Fibroblast of skin of scalp (primary cell): ENCODE measurements at places on chromosomes 2 and 18.
A peak's percentile ranks its signal among the peaks of the same experiment; 100 is the strongest.

GRCh38 chr2:56130463-56131070, 53.2 kb upstream of the CCDC85A start:
- peak; percentile 39 for DNase-seq

DNA sequence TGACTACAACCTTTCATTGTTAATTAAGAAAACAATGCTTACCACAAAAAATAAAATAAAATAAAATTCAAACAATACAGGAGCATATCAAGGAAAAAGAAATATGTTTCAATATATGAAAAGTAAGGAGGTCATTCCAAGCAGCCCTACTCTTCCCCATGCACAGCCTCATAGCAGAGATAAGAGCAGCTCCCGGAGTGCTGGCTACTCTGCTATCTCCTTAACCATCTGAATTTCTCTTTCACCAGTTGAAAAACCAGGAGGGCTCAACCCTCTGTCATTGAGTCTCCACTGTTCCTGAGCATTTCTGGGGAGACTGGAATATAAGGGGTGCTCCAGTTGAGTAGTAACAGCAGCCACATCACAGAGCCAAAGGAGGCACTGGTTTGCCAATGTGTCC, 201.4 kb downstream of the TCF4 start:
- DNase-seq = no peak

- DNase-seq = peak; percentile 82
Measured at GRCh38 chr2:118003396-118003824, 10.5 kb downstream of the CCDC93 start.

GRCh38 chr2:4265936-4266335, 562.6 kb downstream of the DCDC2C start:
- no peak for DNase-seq

DNA sequence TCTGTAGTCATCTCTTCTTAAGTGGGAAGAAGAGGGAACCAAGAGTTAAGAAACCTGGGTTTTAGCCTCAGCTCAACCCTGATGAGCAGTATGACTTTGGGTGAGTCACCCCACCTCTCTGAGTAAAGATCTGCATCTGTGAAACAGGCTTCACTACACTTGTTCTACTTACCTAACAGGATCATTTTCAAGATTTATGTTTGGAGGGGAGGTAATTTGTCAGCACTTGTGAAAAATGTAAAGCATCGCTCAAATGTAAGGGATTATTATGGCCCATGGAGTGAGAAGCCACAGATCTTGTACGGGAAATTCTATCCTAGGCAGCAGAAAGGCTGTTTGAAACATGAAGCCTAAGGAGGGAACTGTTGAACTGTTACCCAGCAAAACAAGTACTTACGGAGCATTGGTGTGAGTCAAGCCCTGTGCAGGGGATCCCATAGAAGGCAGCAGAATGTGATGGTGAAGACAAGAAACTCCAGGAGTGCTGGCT, 160.6 kb downstream of the PRKCE start:
- DNase-seq = peak; percentile 41

- peak; percentile 87 for DNase-seq
Measured at GRCh38 chr2:176419591-176420071, 150.4 kb downstream of the MTX2 start.

GRCh38 chr2:173690349-173690748, 274.8 kb downstream of the SP3 start:
- DNase-seq = no peak

DNA sequence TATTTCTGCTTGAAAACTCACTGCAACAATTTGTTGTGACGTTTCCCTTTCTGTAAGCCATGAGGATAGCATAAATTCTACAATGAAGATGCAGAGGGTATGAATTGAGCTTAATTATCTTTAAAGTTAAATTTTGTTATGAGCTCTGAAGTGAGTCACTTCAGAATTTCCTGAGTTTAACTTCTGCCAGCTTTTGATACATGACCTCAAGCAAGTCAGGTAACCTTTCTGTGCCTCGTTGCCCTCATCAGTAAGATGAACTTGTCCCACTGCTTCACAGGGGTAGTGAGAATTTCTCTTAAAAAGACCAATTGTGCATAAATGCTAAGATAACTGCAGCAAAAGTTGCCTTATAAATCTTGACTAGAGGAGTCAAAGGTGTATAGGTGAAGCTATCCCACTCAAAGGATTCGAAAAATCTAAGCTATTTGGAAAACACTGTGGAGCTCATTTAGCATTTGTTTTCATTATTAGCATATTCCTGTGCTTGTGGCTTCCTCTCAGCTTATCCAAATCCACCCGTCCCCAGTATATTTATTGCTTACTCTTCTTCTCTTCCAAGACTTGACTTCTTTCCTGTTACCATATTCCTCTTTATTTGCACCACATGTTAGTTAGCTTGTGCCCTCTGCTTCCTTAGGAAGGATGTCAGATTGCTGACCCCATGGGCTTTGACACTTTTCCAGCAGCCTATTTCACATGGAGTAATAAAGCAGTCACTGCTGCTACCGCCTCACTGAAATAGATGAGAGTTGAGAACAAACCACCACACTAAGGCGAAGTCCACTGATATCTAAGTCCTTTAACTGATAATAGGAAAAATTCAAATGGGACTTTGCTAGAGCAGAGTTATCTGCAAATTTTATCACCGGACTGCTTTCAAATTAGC, 428.6 kb downstream of the ERBB4 start:
- no peak for DNase-seq

- DNase-seq = no peak
Measured at GRCh38 chr2:9781252-9781651, 62.0 kb upstream of the TAF1B start.

GRCh38 chr2:12325806-12326205, 390.9 kb upstream of the TRIB2 start:
- DNase-seq = peak; percentile 63

DNA sequence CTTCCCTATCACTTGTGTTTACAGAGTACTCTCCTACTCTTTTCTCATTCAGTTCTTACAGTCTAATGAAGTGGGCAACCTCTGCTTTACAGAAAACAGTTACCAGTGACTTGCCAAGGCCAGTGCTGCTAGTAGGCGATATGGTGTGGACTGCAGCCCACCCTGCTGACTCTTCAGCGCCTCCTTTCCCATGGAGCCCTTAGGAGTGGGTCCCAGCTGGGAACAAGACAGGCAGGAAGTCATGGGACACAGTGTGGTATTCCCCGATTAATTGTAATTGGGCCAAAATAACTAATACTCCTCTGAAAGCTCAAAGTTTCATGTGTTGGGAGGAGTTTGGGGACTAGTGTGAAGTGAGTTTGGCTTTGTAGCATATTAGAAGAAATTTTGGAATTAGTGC, 120.1 kb upstream of the EML6 start:
- no peak for DNase-seq

GRCh38 chr2:109669731-109670130, 55.6 kb downstream of the SOWAHC start:
- DNase-seq = no peak

GRCh38 chr2:176614049-176614448, 344.8 kb downstream of the MTX2 start:
- DNase-seq = no peak

DNA sequence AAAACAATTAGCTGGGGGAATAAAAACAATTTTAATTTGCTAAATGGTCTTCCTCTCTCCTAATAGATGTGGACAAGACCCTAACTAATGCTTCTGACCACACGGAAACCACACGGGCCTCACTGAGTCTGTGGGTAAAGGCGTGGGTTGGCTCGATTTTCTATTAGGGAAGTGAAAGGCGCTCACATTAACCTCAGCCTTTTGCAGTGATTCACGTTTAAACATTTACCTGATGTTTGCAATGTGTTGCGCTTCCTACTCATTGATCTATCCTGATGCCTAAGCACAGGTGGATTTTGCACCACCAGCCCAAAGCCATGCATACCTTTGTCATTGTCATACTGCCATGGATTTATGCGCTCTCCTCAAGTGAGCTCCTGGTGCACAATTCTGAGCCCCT, 35.6 kb upstream of the NRP2 start:
- DNase-seq = no peak

DNA sequence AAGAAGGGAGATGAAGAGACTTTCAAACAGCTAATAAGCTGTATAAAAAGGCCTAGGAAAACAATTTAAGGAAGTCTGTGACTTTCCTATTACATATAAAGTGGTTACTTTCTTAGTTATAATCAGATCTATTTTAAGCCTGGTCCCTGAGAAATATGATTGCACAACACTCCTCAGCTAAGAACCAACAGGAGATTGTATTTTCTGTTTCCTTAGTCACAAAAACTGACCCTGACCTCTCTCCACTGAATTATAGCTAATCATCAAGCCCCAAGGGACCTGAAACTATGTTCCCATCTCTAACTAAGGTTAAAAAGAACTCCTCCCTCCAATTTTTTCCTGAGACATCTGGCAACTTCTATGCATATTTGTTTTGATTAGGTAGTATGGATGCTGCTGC, 106.9 kb downstream of the ROCK1 start:
- DNase-seq = peak; percentile 90

DNA sequence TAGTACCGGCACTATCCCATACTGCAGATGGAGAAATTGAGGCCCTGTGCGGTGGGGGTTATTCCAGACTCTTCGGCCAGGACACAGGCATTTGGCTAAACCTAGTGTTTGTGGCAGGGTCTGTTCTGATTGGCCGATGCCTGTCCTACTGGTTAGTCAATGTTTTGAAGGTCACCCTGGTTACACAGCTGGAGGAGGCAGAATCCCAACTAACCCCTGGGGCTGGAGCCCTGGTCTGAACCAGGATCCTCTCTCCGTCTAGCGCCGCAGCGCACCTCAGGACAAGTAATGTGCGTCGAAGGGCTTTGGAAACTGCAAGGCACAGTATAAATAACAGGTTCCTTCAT, 19.4 kb downstream of the TEX44 start:
- DNase-seq = peak; percentile 80

GRCh38 chr18:49993299-49993698, 180.0 kb upstream of the ACAA2 start:
- DNase-seq = no peak

GRCh38 chr2:204799791-204800190, 254.5 kb downstream of the PARD3B start:
- no peak for DNase-seq

DNA sequence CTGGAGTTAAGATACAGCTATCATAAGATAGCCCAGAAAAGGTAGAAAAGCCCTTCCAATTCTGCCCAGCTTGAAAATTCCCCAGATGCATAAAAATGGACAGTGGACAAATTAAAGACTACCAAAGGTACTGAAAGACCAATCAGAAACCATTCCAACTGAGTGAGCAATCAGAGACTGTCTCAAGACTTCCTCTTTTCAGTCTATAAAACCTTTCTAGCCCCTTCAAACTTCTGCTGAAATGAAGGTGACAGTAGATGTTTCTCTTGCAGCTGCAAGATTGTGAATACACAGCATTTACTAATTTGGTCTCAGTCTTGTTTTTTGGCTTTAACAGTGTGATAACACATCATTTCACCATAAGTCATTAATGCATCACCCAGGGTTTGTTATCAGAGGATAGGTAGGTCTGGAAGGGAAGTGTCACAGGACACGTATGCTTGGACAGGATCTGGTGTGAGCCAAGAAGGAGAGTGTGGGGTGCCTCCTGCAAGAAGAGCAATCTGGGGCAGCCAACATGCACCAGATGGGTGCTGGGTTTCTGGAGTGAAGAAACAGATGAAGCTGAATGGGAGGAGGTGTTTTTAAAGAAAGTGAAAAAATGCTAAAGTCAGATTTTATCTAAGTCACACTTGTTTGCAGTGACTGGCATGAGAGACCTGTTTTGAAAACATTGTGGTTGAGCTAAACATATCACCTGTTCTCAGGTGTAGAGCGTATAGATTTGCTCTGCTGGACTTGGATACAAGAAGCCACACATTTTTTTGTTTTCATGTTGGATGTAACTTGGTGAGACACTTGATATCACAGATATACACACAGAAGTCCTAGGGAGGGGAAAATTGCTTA, 75.3 kb upstream of the DDX18 start:
- DNase-seq = no peak

DNA sequence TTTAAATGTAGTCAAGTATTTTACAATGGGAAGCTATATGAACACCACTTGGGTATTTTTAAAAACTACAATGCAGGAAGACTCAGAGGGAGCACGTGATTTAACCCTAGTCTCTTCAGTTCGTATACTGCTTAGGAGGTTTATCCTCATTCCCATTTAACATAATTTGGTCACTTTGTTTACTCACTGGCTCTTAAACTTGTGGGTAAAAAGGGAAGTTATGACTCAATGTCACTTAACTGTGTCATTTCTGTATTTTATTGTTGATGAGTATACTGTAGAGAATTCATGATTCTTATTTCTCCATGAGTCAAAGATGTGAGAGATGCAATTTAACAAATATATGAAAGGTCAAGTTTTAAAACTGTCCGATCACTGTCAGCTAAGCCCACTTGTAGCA, 48.2 kb downstream of the SLC66A3 start:
- DNase-seq = peak; percentile 47

DNA sequence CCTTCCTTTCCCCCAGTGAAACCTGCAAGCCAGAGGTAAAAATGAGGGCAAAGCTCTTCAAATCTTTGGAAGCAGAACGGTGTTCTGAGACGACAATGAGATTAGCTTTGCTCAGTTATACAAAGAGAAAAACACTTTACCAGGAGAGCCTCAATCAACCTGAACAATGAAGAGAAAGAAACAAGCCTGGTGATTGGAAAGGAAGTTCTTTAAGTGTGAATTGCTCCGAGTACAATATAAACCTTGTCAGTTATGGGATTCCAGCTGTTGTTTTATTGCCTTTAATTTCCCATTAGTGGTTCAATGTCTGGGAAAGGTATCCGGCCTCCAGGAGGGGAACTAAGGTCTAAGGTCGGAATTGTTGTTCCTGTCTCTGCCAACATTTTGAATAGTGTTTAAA, 901.6 kb downstream of the EPHA4 start:
- DNase-seq = no peak

- DNase-seq = no peak
Measured at GRCh38 chr2:69847068-69847828, 17.8 kb downstream of the GMCL1 start.

DNA sequence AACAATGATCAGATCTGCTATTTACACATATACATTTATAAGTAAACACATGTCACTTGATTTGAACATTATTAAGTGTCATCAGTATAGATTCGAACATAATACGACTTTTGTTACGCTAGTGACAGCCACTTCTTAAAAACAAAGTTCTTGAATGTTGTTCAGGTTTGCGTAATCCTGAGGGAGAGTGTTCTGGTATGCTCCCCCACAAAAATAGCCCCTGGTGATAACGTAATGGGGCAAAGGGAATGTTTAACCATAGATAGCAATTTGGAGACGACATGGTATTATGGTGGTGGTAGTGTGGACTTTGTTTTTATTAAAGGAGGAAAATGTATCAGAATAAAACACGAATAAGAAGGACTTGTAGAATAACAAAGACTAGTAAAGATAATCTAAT, 90.6 kb downstream of the PLEKHM3 start:
- no peak for DNase-seq

GRCh38 chr18:57885931-57886330, 82.8 kb upstream of the ATP8B1 start:
- no peak for DNase-seq

DNA sequence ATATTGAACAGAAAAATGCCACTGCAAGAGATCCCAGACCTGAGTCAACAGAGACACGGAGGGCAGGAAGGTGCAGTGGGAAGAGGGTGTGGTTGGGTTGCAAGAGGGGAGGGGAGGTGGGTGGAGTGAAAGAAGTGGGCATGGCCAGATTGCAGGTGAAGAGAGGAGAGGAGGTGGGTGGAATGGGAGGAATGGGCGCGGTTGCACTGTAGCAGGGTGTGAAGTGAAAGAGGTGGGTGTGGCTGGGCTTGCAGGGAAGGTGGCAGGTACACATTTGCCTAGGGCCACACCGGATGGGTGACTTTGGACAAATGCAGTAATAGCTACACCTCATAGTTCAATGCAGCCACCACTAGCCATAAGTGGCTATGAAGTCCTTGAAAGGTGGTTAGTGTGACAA, 71.1 kb downstream of the DOCK10 start:
- DNase-seq = no peak
